ENCODE measurements at places on chromosomes 12 and 14. TPM values are rescaled to one million over a fixed set of nuclear protein-coding genes. Genes with fewer than 3 reads are reported as not detected.

MYF6 gene
- not detected for total RNA-seq

DNA sequence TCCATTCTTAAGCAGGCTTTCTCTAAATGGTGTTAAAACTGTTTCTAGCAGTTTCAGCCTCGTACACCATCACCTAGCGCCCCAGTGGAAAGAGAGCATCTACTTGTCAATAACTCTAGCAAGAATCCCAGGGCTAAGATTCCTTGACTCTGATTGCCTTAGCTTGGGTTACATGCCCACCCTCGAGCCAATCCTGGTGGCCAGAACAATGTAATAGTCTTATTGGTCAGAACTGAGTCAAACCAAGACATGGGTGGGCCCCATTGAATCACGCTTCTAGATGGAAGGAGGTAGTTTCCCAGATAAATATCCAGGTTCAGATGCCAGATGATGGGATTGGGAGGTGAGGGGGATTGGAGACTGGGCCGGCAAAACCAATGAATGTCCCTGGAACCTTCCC lies 55.9 kb upstream of the MED13L start:
- no peak for DNase-seq

GRCh38 chr12:63940310-63941005 lies 96.0 kb downstream of the SRGAP1 start:
- no peak for DNase-seq

- no peak for DNase-seq
Measured at GRCh38 chr14:69288956-69289705, 29.2 kb downstream of the GALNT16 start.

GRCh38 chr12:76962099-76962498 lies 83.3 kb upstream of the CSRP2 start:
- no peak for DNase-seq

GRCh38 chr12:91007531-91008290 lies 2.9 kb upstream of the EPYC start:
- peak; percentile 21 for DNase-seq

DNA sequence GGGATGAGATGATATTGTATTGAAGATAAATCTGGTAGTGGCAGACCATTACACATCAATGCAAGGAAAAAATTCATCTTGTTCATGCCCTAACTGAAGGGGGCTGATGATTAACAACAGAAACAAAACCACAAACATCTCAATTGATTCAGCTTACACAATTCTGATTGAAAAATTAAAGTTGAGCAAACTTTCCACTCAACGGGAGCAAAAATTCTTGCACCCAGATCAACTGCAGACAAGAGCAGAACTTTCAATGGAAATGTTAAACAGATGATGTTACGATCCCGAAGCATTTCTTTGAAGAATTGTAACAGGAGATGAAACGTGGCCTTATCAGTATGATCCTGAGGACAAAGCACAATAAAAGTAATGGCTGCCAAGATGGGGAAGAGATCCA lies 172.4 kb upstream of the SOX5 start:
- DNase-seq: no peak

TMEM119 gene
- total RNA-seq: 1.7 TPM

DNA sequence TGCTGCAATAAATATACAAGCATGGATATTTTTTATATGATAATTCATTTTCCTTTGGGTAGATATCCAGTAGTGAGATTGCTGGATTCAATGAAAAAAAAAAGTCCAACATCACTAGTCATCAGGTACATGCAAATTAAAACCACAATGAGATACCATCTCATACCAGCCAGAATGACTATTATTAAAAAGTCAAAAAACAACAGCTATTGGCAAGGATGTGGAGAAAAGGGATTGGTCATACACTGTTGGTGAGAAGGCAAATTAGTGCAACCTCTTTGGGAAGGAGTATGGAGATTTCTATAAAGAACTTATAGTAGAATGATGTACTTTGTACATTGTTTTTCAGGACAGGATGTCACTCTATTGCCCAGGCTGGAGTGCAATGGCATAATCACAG lies 531.2 kb upstream of the MGAT4C start:
- DNase-seq: no peak

RTRAF gene
- 217 TPM for total RNA-seq

GRCh38 chr12:123979566-123979965 lies 6.6 kb downstream of the ZNF664 start:
- no peak for DNase-seq

- DNase-seq: no peak
Measured at GRCh38 chr12:45773747-45774146, 44.2 kb downstream of the ARID2 start.

VASH1 gene
- 2.1 TPM for total RNA-seq

DNA sequence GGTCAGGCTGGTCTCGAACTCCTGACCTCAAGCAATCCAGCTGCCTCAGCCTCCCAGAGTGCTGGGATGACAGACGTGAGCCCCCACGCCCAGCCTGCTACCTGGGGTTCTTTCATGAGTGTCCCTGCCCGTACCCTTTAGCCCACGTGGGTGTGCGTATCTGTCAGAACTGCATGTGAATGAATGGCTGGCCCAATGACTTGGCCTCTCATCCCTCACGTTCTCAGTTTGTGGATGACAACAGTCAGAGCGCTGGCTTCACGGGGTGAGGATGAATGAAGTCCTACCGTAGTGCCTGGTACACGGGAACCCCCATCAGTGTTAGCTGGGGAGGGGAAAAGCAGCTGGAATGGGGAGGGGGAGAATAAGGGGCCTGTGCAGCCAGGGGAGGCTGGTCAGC lies 16.1 kb upstream of the ZDHHC22 start:
- no peak for DNase-seq

DNA sequence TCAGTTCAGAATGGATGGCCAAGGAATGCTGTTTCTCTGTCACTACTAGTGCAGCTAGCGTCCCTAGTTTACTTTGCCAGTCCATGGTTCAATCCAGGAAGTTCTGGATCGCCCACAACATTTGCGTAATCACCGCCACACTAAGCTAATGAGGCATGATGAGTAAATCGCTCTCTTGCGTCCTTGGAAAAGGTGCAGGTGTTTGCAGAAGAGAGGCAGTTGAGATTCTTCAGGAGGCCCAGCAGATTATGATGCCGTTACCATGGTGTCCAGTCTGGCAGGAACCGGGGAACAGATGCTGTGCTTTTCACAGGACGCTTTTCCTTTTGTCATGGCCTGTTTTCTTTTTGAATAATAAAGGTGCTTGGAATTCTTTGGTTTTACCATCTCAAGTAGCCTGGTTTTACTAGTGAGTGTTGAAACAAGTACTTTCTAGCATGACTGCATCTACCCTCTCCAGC lies 9.0 kb downstream of the TPH2 start:
- no peak for DNase-seq

DNA sequence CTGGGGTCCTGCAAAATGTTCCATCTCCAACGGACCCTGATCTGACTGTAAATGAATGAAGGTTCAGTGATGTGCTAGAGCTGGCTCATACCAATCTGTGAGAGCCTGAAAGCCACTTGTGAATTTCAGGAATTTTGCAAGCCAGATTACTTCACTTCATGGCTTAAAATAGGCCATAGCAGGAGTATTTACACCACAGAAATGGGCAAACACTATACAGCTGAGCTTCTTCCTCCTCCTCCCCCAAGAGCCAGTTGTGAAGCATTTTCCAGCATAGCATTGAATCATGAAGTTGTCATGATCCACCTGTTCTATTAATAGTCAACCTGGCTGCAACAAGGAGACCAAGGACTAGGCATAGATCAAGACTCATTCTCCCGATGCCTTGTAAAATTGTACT lies 141.3 kb upstream of the RASSF8 start:
- DNase-seq: no peak

- DNase-seq: no peak
Measured at GRCh38 chr12:40635141-40635731, 57.0 kb upstream of the CNTN1 start.

DNA sequence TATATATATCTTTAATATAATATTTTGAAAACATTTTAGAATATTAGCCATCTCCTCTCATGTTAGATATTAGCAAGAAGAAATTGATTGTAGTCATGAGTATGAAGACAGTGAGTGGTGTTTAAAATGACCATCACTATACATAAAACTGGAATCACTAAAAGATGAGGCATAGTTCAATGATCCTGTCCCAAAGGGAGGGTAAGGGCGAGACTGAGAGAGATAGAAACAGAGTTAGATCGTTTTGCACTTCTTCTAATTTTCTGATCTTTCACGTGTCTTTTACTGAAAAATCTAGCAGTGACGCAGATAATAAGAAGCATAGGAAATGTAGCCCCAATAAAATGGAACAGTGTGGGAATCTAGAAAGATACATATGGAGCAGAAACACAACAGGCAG lies 627.4 kb downstream of the SLC16A7 start:
- no peak for DNase-seq

DNA sequence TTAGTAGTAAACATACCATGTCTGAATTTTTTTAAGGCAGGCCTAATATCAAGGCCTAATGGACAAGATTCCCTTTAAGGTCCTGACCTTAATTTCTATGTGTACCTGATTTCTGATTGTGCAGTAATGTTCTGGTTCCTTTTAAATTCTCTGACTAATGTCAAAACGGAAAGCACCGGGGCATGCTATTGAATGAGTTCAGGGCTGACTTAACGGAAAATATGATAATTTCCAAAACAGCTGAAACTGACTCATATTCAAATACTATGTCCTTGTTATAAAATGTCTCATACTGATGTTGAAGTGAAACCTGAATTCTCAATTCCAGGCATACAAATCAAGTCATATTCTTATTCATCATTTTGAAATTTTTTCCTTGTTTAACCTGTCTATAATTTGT lies 6.7 kb downstream of the TAS2R43 start:
- DNase-seq: peak; percentile 7

GRCh38 chr12:24788886-24789285 lies 160.0 kb downstream of the BCAT1 start:
- DNase-seq: no peak

GRCh38 chr12:62806244-62806836 lies 128.6 kb downstream of the PPM1H start:
- no peak for DNase-seq

RPGRIP1 gene
- not detected for total RNA-seq

DNA sequence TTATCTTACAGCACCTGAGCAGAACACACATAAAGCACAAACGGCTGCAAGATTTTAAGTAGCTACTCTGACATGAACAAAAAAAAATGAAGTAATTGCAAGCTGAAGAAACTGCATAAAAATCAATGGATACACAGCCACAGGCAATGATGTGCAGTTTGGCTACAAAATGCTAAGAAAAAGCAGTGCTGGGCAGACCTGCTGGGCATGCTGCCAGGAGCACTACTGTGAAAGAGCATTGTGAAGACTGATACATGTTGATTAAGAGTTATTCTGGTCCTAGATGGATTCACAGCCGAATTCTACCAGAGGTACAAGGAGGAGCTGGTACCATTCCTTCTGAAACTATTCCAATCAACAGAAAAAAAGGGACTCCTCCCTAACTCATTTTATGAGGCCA lies 20.1 kb upstream of the RTN1 start:
- DNase-seq: no peak

GRCh38 chr14:78848234-78848820 lies 678.2 kb downstream of the NRXN3 start:
- peak; percentile 32 for DNase-seq

DIO3 gene
- not detected for total RNA-seq

DNA sequence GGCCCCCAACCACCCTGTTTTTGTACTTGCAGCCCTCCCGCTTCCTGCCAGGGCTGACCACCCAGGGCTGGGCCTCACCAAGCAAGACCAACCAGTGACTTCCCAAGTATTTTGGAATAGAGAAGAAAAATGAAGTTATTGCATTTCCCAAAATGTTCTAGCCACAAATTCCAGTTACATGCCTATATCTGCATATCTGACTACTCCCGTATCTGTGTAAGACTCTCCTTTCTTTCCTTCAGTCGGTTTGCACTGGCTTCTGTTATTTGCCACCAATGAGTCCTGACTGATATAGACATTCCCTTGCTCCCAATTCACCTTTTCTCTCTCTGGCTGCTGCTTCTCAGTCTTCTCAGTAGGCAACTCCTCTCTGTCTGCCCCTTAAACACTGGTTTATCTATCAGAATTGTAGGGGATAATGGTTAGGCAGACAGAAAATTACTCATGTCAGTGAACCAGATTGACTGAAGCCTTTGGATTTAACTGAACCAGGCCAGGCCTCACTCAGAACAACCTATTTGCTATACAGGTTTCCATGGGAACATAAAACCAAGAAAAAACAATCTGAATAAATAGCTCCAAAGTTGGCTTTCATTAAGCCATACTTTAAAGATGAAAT lies 85.3 kb downstream of the SPTSSA start:
- DNase-seq: no peak

DNA sequence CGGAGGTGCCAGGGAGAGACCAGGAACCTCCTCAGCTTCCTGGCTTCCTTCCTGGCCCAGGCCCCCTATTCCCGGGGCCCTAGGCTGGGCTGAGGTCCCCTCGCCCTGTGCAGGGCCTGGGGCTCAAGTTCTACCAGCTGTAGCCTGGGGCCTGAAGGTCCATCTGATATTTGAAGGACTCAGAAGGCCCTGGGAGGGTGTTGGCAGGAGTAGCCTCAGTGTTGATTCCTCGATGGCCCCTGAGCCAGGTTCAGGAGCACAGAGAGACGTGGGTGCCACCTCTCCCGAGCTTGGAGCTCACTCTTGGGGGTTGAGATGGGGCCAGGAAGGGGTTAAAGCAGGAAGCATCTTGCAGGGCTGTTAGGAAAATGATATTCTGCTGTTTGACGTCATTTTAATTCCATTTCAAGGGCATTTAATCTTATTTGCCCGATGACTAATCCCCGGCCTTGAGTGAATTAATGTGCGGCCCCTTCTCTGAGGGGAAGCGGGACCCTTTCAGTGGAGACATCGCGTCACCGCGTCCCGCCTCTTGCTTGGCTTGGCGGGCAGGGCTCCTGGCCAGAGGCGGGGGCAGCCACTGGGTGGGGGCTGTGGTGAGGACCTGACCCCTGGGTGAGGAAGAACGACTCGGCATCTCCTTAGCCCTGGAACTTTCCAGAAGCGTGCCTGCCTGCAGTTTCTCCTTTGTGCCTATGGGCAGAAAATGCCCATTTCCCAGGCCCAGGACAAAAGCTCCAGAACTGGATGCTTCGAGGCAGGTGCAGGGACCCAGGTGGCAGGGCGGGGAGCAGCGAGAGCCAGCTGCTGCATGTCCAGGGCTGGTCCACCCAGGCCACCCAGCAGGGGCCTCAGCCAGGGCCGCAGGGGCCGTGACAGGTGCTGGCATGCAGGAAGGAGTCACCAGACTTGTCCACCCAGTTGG lies 158.3 kb downstream of the KIF26A start:
- DNase-seq: no peak

VRTN gene
- total RNA-seq: not detected

DNA sequence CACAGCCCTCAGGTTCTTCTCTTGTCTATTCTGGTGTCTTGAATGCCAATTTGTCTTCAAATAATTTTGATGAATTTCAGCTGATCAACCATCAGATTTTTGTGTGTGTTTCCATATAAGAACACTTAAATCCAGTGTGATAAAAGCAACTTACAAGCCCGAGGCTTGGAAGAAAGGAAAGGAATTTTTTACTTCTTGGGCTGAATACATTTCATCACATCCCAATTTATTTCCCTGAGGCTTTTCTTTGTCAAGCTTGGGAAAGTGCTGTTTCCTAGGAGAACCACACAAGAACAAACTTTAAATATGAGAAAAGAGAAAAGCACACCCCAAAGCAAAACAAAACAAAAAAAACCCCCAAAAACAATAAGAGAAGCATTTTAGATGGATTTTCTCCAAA lies 26.6 kb downstream of the GPRC5D start:
- DNase-seq: no peak

GRCh38 chr14:54332490-54332889 lies 64.3 kb upstream of the CDKN3 start:
- DNase-seq: no peak
